ENCODE measurements at places on chromosomes 7 and 10.

- DNase-seq: no peak
Observed at GRCh38 chr7:969403-969802, 5.9 kb downstream of the COX19 start.

- DNase-seq: no peak
Observed at GRCh38 chr10:98169379-98169778, 34.9 kb downstream of the R3HCC1L start.

- DNase-seq: no peak
Observed at GRCh38 chr10:63491588-63492316, 26.0 kb upstream of the JMJD1C start.

- no peak for DNase-seq
Observed at GRCh38 chr7:28835800-28836199, 122.3 kb downstream of the TRIL start.

GRCh38 chr7:50666124-50666496, 100.9 kb upstream of the DDC start:
- no peak for DNase-seq

DNA sequence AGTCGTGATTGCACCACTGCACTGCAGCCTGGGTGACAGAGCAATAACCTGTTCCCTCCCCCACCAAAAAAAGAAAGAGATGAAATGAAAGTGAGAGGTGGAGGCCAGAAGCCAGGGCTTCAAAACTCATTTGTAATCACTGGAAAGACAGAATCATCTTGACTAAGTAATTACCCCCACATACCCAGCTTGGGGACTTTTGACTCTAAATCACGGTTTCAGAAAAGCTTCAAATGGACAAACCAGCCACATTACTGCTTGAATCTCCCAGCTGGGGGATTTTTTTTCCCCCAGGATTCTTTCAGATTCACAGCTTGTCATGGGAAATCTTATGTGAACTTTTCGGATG, 361.0 kb downstream of the FRMD4A start:
- no peak for DNase-seq

DNA sequence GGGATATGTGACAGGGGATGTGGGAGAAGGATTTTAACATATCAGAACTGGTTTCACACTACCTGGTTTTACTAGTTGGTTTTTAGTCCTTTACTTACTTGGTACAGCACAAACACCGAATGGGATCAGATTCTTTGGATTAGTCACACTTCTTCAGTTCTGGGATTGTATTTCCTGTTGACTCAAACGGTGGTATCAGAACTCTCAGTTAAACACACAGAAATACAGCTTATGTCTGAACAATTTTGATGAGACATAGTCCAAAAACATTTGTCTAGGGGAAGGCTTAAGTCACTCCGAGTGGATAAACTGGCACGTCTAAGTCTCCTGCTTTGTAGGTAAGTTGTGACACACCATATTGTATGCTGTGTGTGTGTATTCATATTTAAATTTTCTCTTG, 480.5 kb downstream of the PHTF2 start:
- no peak for DNase-seq

DNA sequence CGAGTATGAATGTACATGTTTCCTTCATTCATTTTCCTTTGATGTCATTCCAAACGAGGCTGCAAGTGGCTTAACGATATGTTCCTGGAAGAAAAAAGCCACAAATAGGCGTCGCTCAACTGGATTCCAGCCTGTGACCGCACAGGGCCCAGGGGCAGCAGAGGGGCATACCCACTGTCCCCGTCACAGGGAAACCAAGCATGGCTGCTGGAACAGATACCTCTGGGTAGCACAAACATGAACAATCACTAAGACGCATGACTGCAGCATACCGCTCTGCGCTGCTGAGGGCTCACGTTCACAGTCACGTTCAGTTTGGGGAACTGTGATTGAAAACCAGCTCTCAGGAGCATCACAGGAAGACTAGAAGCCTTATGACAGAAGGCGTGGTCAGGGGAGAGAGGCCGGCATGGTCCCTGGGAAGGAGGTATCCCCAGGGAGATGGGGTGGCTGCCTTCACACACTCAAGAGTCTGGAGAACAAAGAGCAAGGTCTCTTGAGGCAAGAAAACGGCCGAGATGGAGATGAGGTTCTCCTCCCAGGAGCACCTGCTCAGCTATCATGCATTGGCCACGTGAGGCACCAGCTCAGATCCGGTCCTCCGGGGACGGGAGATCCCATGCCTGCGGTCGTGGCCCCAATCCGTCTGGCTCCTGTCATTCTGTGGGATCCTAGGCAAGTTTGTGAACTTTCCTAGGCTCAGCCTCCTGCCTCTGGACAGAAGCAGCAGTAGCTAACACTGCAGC, 213.6 kb downstream of the DIP2C start:
- DNase-seq: no peak

DNA sequence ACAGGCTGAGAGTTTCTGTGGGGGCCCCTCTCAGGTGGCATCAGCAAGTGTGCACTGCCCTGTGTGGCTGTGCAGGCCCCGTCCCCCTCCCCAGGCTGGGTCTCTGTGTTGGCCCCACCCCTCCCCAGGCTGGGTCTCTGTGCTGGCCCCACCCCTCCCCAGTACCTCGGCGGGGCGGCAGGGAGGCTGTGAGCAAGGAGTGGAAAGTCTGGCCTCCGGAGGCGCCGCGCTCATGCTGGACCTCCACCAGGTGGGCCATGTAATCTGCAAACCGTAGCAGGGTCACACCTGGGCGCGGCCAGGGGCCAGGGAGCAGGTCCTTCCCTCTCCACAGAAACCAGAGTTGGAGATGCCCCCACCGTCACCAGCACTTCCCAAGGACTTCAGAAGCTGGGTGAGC, 21.4 kb upstream of the MICALL2 start:
- DNase-seq: no peak

GRCh38 chr7:4472728-4473127, 209.4 kb upstream of the FOXK1 start:
- DNase-seq: no peak

DNA sequence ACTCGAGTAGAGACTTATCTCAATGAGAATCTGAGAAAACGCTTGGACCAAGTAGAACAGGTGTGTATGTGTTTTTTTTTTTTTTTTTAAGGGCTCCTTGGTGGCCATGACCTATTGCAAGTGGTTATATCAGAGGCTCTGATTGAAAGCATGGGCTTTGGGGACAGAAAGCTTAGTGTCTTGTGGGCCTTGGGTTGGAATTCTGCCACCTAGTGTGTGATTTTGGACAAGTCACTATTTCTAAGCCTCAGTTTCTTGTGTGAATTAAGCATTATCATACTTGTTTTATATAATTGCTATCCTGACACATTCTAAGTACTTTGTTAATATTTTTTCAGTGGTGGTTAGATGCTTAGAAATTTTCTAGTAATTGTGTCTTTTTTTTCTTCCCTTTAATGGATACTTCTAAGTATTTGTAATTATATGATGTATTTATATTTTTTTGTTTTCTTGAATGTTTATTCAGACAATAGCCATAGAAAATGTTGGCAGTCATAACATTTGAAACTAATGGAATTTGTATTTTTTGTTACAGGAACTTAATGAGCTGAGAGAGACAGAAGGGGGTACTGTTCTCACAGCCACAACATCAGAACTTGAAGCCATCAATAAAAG, 33.1 kb downstream of the SMC3 start:
- no peak for DNase-seq

DNA sequence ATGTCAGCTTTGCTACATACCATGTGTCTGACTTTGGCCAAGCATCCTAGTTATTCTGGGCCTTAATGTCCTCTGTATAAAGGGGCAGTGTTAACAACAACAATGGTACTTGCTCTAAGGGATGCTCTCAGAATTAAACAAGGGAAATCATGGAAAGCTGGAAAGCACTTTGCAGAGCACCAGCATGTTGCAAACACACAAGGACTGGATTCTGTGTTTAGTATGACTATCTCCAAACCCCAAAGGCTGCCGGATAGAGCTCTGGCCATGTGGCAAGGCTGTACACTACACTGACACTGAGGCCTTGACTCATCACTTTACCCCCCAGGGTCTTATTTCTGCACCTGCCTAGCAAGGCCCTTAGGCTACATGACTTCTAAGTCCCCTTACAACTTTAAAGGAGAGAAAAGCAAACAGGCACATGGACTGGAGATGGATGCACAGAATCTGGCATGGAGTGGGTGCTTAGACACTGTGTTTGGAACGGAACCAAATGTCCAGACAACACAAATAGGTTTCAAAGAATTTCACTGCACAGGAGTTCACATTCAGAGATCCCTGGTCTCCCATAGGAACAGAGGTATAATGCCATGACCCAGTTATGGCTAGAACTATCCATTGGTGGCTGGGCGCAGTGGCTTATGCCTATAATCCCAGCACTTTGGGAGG, 74.6 kb downstream of the FAM13C start:
- DNase-seq: no peak

- DNase-seq: no peak
Observed at GRCh38 chr7:6507906-6508305, 43.4 kb downstream of the GRID2IP start.

DNA sequence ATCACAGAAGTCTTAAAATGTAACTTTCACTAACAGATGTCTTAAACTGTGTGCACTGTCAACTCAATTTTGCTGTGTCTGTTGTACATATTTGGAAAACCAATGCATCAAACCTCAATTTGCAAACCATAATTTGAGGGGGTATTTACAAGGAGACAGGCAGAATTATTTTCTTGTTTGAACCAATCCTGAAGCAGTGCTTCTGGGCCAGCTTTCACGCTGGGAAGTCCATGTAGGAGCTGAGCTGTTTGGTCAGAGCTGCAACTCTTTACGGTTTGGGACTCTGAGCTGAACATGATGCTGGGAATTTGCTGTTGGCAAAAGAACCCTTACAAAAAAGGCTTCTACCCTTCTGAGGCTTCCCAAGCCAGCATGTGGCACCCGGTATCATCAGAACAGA, 43.2 kb upstream of the EPC1 start:
- no peak for DNase-seq

GRCh38 chr10:51698473-51699063, 827 bp downstream of the CSTF2T start:
- DNase-seq: no peak

DNA sequence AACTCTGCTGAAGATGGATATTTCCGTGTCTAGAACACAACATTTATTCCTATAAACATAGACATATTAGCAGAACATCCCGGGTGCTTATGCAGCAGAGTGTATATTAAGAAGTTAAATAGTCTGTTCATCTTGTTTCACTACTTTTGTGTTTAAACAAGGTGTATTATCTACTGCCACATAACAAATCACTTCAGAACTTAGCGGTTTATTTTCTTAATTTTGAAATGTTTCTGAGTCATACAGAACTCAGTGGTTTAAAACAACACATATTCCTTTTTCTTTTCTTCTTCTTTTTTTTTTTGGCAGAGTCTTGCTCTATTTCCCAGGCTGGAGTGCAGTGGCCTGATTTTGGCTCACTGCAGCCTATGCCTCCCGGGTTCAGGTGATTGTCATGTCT, 25.8 kb downstream of the DENND10 start:
- DNase-seq: no peak

DNA sequence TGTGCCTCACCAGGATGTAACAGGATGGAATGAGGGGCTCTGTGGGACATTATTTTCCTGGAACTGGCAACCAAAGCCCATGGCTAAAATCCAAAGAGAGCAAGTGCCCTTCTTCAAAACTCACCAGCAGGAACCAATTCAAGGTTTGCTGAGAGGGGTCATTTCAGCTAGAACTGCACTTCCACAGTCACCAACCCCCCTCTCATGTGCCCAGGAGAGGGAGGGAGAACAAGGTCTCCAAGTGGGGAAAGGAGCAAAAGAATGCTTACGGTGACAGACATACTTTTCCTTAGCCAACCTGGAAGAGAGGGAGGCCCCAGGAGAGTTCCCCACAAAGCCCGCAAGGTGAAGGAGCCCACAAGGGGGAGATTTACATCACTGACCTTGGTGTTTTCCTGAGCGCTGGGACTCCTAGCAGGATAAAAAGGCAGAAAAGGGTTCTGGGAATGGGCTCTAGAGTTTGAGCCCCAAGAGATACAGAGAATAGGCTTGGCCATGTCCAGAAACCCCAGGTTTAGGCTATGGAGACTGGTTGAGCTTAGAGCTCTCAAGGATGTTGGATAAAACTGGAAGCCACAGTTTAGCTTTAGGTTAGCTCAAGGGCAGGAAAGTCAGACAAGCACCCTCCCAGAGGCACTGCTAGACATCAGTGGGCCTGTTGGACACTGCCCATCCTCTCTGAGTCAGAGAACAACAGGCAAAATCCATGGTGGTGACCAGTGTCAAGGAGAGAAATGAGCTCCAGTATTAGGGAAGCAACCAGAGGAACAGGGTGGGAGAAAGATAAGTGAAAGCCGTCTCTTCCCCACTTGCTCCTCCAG, 63.9 kb upstream of the GHITM start:
- no peak for DNase-seq

All from esophagus squamous epithelium (tissue), 5 donors.